Glutamatergic neuron (in vitro differentiated cells): ENCODE measurements at places on chromosomes 16 and 17.

DNA sequence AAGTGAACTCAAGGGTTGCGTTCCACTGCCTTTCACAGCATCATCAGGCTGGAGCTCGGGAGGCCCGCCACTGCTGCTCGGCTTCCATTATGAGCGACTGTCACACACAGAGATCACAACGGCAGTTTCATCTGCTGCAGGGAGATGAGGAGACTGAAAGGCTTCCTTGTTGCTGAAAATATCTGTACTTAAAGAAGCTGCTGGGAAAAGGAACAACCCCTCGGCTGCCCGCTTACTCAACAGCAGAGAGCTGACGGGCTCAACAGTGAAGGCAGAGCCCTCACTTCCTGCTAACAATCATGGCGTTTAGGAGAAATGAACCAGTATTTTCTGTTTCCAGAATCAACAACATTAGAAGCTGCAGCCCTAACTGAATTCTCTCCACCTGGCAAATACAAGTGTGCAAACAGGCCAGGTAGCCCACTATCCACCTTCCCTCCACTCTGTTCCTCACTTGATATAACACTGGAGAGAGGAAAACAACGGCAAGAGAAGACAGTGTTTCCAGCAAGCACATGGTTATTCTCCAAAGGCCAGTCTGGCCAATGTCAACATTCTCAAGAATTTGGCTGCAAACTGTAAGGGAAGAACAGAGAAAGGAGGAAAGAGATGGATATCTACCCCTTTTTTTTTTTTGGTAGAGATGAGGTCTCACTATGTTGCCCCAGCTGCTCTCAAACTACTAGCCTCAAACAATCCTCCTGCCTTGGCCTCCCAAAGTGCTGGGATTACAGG is 33.7 kb downstream of the MBTPS1 start:
- DNase-seq = no peak

GRCh38 chr17:58325289-58325726 is 3.3 kb downstream of the TSPOAP1 start:
- DNase-seq = peak; percentile 59

DNA sequence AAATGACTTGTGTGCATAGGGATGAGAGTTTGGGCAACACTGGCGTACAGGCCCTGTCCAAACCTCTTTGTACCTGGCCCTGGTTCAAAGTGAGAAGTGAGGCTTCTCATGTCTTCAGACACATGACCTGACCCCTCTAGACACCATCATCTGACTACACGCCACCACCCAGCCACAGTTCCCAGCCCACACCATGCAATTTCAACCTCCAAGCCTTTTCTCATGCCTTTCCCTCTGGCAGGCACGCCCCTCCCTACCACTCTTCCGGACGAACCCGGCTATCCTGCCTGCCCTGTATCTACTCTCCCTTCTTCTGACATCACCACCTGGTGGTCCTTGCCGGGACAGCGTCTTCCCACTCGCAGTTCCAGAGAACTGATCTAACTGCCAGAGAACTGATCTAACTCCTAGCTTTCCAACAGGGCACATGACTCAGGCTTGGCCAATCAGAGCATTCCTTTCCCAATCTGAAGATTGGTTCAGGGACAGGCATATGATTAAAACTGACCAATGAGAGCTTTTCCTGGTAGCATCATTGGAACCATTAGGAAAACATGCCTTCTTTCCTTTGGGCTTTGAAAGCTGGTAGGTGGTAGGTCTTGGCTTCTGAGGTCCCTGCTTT is 27.1 kb upstream of the IL21R start:
- DNase-seq = peak; percentile 87

GRCh38 chr17:75589012-75589918 is 1.7 kb downstream of the MYO15B start:
- DNase-seq = peak; percentile 97

DNA sequence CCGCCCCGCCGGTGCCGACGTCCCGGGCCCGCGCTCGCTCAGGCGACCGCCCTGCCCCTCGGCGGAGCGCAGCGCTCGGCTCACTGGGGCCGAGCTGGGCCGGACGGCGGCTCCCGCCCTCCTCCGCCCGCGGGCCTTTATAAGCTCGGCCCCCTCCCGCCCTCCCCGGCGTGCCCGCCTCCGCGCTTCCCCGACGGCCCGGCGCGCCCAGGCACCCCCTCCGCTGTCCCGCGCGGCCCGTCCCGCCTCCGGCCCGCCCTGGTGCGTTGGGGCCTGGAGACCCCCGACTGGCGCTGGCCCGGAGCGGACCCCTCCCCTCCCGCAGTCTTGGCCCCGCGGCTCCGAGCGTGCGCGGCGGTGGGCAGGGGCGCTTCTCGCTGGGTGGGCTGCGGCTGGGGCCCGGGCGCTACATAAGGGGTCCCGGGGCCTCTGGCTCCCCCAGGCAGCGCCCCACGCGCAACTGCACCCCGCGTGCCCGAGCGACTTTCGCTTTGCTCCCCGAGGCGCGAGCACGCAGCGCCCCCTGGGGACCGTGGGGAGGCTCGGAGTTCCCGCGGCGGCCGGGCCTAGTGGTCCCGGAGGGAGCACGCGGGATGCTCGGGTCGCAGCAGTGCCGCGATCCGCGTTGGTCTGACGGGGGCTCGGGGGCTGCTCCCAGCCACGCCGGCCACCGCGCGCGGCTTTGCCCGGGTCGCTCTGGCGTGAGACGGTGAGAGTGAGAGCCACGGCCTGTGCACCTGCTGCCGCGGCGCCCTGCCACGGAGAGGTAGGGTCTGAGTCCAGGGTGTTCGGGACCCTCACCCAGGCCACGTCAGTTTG is at the start of gene PIEZO1:
PIEZO1 (minus strand) TSS at position 115 of the 819 bp plus-strand sequence. CDS start 256 bp downstream, outside the sequence.
- DNase-seq = no peak

- DNase-seq = no peak
These were observed 19.6 kb upstream of the EFCAB13 start for GRCh38 chr17:47304186-47304585.

- DNase-seq = no peak
These were observed 22.8 kb upstream of the ITPRIPL2 start for GRCh38 chr16:19090916-19091315.
